ENCODE measurements at places on chromosomes 7 and 10. TPM values are rescaled to one million over a fixed set of nuclear protein-coding genes. Genes with fewer than 3 reads are reported as not detected.

CCSER2 gene
- total RNA-seq = 49.9 TPM

MOGAT3 gene
- 2.6 TPM for total RNA-seq

SPDYE9 gene
- not detected for total RNA-seq

ENKUR gene
- not detected for total RNA-seq

ENTPD1 gene
- total RNA-seq = 18.4 TPM

IDE gene
- 24.0 TPM for total RNA-seq

SHH gene
- total RNA-seq = not detected

CDCA7L gene
- 42.1 TPM for total RNA-seq

GPR15LG gene
- total RNA-seq = not detected

HPSE2 gene
- total RNA-seq = 8.0 TPM

RAB19 gene
- not detected for total RNA-seq

LAMB4 gene
- total RNA-seq = 0.29 TPM

TMEM130 gene
- total RNA-seq = 0.88 TPM

EGR2 gene
- total RNA-seq = 0.32 TPM

IL15RA gene
- 35.7 TPM for total RNA-seq

TRPV5 gene
- total RNA-seq = not detected

CPED1 gene
- 15.4 TPM for total RNA-seq

ABCB4 gene
- total RNA-seq = 0.33 TPM

NACAD gene
- total RNA-seq = 7.5 TPM

AGAP9 gene
- 6.0 TPM for total RNA-seq

NEURL1 gene
- total RNA-seq = 1.5 TPM

CLDN3 gene
- total RNA-seq = 81.6 TPM

METTL27 gene
- total RNA-seq = 10.6 TPM

BLVRA gene
- total RNA-seq = 62.9 TPM

IL6 gene
- 11.8 TPM for total RNA-seq

SPDYE2 gene
- not detected for total RNA-seq

PHYHIPL gene
- total RNA-seq = under 0.01 TPM

NCF1 gene
- 5.0 TPM for total RNA-seq

FKBP6 gene
- not detected for total RNA-seq

TSPAN33 gene
- 11.4 TPM for total RNA-seq

ENTPD7 gene
- 11.6 TPM for total RNA-seq

PRPS1L1 gene
- total RNA-seq = not detected

HOXA2 gene
- total RNA-seq = 5.4 TPM

CTTNBP2 gene
- total RNA-seq = 8.8 TPM

OR13A1 gene
- total RNA-seq = 0.33 TPM

GPR22 gene
- total RNA-seq = not detected

FBH1 gene
- 109 TPM for total RNA-seq

KNDC1 gene
- 2.3 TPM for total RNA-seq
